Cortex of kidney (tissue), 1 donor: ENCODE measurements at places on chromosomes 11 and 22.

GRCh38 chr11:78982473-78982872 lies 407.8 kb upstream of the NARS2 start:
- DNase-seq = no peak

DNA sequence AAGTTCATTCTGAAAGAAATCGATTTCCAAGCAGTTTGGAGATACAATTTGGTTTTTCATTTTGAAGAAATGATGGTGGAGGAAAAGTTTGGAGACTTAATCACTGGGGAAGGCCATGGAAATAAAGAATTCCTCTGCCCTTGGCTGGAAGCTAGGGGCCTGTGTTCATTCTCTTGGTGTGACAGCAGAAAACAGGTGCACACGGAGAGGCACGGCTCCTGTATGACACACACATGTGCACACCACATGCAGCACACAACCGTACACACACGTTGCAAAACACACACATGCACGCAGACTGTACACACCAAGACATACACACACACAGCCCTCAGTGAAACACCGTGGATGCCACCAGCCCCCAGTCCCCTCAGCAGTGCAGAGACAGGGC lies 64.2 kb downstream of the CYTH4 start:
- no peak for DNase-seq

- DNase-seq = no peak
Measured at GRCh38 chr22:17828502-17829080, 54.3 kb upstream of the BID start.

- DNase-seq = no peak
Measured at GRCh38 chr22:37887584-37888378, 18.3 kb upstream of the MICALL1 start.

DNA sequence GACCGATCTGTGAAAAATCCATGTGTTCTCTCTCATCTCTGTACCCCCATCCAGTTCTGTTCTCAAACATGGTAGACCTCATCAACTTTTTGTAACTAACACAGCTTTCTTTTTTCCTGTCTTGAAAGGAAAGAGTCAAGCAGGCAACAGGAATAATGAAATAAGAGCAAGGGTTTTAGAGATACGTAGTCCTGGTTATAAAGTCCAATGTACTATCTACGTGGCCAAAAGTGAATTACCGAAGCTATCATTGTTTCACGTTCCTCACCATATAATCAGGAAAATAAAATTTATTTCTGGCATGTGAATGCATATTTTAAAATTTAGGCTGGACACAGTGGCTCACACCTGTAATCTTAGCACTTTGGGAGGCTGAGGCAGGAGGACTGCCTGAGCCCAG lies 472.2 kb upstream of the ANO3 start:
- DNase-seq = no peak

GRCh38 chr11:126702165-126702720 lies 298.3 kb downstream of the KIRREL3 start:
- DNase-seq = no peak

DNA sequence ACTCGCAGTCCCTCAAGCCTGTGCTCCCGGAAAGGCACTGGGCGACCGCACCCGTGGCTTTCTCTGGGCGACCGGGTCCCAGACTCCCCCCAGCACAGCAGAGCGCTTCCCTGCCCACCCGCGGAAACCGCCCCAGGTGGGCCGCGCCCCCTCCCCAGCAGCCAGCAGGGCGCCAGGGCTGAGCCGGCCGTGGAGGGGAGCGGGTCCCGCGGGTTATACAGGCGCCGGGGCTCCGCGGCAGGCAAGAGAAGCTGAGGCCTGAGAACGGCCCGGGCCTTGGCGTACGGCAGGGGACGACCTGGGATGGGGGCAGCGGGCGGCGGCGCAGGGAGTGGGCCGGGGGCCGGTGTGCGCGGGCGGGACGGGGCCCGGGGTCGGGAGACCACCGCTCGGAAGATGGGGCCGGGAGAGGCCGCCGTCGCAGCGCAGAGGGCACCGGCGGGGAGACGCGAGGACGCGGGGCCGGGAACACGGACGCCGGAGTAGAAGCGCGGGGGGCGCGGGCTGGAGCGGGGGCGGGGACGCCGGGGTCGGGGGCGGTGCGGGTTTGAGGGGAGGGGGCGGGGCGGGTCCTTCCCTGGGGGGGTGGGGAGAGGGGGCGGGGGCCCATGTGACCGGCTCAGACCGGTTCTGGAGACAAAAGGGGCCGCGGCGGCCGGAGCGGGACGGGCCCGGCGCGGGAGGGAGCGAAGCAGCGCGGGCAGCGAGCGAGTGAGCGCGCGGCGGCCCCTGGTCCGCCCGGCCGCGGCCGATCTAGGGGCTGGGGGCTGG lies at the start of gene MDK:
Gene MDK (plus strand): TSS at position 622 of the 771 bp plus-strand sequence. CDS start 389 bp downstream, outside the sequence.
- no peak for DNase-seq

GRCh38 chr22:38032681-38033521 lies 24.3 kb upstream of the PICK1 start:
- no peak for DNase-seq

- DNase-seq = no peak
Measured at GRCh38 chr11:78332174-78332866, 85.3 kb downstream of the GAB2 start.

GRCh38 chr11:58928107-58928499 lies 11.2 kb upstream of the GLYATL1 start:
- no peak for DNase-seq

DNA sequence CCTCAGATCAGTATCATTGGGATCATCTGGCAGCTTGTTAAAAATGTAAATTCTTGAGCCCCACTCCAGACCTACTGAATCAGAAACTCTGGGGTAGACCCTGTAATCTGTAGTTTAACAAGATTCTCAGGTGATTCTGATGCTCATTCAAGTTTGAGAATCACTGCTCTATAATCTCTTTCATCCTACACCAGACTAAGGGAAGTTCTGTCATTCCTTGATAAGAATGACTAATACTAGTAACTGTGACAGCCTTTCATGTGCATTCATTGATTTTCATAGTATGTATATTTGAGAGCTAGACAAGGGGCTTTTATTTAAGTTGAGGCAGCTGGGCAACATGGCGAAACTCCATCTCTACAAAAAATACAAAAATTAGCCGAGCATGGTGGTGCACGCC lies 30.0 kb downstream of the NAT10 start:
- DNase-seq = no peak
